ENCODE measurements at places on chromosomes 12 and 14. TPM values are rescaled to one million over a fixed set of nuclear protein-coding genes. Genes with fewer than 3 reads are reported as not detected.

- DNase-seq, result no peak
Measured at GRCh38 chr12:27521981-27522380, 2.0 kb upstream of the PPFIBP1 start.

GRCh38 chr12:123576611-123577010 is 7.7 kb upstream of the TMED2 start:
- DNase-seq, result no peak

DNA sequence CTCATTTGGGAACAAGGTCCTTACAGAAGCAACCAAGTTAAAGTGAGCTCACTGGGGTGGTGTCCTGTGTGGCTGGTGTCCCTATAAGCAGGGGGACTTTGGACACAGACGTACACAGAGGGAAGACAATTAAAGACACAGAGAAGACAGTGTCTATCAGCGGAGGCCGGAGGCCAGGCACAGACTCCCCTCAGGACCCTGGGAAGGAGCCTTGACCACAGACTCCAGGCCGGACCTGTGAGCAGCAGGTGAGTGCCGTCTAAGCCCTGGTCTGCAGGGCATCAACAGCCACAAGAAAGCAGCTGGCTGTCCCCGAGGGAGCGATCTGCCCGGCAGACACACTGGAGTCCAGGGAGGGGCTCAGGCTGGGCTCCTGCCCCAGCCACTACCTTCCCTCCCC is 219.1 kb upstream of the C14orf180 start:
- DNase-seq, result no peak

GRCh38 chr12:68481181-68481941 is 129.3 kb upstream of the RAP1B start:
- DNase-seq, result no peak

DNA sequence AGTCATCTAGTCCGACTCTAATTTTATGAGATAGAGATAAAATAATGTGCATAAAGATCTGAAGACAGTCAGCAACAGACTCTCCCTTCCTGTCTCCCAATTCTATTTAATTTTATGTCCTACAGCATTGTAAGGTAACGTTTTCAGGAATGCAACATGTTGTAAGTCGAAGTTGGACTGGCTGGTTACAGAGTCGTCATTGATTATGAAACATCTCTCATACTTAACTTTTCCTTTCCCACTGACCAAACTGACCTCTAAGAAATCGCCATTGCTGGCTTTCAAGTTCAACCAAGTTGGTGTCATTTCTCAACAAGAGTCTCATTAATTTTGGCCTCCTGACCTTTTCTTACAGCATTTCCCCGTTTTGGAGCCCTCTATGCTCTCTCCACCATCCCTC is 4.9 kb upstream of the RIC8B start:
- DNase-seq, result no peak

INSM2 gene
- total RNA-seq, result not detected

VRTN gene
- total RNA-seq, result 4.3 TPM
